CD4-positive, alpha-beta T cell treated with Interleukin-10 for 1 hour (primary cell): ENCODE measurements at places on chromosomes 12 and 14.

- no peak for DNase-seq
Measured at GRCh38 chr14:76755610-76756370, 5.5 kb upstream of the VASH1 start.

DNA sequence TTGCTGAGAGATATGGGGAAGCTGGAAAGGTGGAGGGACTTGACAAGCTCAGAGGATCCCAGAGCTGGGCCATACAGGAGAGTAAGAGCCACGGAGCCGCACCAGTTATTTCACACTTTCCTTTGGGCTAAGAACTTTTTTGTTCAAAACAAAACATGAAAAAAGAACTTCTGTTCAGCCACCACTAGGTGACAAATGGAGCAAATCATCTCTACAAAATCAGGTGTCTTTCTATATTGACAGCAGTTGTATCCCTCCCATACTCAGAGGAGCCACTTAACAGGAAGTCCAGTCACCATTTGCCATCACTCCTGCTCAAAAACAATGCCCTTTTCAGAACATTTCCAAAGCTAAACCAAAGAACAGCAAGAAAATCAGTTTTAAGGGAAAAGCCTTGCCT lies 70.3 kb upstream of the DBX2 start:
- no peak for DNase-seq

DNA sequence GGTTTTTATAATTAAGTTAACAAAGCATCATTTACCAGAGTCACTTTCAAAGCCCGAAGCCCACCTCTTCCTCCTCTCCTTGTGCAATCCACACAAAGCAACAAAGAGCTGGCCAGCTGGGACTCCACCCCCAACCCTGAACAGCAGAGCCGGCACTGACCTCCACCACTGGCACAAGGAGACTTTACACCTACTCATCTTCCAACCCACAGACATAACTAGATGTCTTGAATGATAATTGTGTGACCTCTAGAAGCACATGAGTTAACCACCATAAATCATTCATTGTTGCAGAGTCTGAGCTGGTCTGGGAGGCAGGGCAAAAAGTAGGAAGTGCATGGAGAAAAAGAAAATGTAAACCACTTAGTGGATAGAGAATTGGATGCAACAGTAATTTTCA lies 72.2 kb downstream of the ST8SIA1 start:
- DNase-seq, result no peak

DNA sequence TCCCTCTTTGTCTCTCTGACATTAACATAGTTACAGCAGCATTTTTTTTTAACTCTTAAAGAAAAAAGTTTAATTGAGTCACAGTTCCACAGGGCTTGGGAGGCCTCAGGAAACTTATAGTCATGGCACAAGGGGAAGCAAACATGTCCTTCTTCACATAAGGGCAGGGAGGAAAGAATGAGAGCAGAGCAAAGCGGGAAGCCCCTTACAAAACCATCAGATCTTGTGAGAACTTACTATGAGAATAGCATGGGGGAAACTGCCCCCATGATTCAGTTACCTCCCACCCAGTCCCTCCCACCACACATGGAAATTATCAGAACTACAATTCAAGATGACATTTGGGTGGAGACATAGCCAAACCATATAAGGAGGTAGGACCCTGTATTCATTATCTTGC lies 96.2 kb downstream of the PLBD1 start:
- no peak for DNase-seq
